ENCODE measurements at places on chromosomes 3 and 15.

GRCh38 chr3:131216330-131216729, 165.2 kb upstream of the NUDT16 start:
- no peak for DNase-seq

- DNase-seq, result no peak
Observed at GRCh38 chr3:99863588-99863987, 45.9 kb downstream of the CMSS1 start.

DNA sequence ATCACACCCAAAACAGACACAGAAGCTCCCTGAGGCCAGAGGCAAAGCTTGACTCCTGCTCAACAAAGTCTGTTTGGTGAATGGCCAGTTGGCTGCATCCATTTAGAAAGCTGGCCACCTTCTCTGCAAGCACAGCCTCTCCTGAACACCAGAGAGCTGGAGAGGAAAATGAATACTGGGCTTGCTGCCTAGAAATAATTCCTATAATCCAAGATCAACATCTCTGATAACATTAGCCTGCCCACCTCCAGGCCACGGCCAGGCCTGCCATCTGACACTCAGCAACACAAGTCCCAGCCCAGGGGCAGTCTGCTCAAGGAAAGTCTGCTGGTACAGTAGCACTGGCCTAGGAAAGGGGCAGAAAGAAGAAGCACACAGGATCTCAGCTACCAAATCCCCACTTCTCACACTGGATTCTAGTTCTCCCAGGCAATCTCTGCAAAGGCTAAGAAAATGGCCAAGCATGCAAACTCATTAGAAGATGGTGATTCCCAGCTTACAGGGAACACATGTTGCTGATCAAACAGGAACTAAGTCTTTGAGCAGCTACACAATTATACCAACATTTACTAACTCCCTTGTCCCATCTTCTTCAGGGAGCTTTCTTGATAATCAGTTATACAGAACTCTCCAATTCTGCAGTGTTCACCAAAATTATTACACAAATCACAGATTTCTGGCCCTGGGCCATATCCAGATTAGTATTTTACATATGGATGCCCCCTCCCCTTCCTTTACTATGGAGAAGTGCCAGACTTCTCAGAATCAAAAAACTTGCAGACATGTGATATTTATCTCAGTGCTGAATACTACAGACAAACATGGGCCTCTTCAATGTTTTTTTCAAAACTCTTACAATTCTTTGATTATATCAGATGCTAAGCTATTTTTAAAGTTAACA, 9.9 kb downstream of the TBC1D2B start:
- DNase-seq, result peak; percentile 85

DNA sequence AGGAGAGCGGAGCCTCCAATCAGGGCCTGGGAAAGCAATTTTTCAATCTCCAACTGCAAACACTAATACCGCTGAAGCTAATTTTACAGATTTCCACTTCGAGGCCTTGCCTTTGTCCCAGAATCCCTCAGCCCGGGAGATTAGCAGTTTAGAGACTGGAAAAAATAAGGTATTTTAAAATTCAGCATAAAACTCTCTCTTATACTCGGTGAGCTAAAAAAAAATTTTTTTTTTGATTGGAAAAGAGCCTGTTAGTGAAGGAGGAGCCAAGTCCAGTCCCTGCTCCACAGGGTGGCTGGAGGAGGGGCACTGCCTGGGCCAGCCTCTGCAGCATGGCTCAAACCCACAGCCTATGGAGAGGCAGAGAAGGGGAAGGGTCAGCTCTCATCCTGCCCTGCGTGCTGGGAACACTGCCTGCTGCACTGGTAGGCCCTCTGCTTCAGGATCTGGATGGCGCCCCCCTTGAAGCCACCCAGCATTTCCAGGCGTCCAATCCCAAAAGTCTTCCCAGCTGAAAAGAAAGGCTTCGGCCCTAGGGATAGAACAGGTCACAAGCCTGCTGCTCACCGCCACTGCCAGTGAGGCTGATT, 48.9 kb downstream of the CACNA2D2 start:
- no peak for DNase-seq

GRCh38 chr3:7630925-7631324, 770.0 kb downstream of the GRM7 start:
- DNase-seq, result no peak

- peak; percentile 27 for DNase-seq
Observed at GRCh38 chr3:38782148-38782547, 33.9 kb downstream of the SCN10A start.

- DNase-seq, result no peak
Observed at GRCh38 chr15:48675436-48675835, 29.9 kb upstream of the FBN1 start.

- no peak for DNase-seq
Observed at GRCh38 chr15:95687061-95687460, 643.4 kb upstream of the NR2F2 start.

GRCh38 chr15:38254051-38254883, 1.6 kb downstream of the SPRED1 start:
- DNase-seq, result peak; percentile 86

DNA sequence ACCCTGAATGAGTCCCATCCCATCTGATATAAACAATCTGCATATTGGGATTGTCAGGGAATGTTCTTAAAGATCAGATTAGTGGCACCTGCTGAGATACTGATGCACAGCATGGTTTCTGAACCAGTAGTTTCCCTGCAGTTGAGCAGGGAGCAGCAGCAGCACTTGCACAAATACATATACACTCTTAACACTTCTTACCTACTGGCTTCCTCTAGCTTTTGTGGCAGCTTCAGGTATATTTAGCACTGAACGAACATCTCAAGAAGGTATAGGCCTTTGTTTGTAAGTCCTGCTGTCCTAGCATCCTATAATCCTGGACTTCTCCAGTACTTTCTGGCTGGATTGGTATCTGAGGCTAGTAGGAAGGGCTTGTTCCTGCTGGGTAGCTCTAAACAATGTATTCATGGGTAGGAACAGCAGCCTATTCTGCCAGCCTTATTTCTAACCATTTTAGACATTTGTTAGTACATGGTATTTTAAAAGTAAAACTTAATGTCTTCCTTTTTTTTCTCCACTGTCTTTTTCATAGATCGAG, 4.5 kb downstream of the B2M start:
- DNase-seq, result no peak

DNA sequence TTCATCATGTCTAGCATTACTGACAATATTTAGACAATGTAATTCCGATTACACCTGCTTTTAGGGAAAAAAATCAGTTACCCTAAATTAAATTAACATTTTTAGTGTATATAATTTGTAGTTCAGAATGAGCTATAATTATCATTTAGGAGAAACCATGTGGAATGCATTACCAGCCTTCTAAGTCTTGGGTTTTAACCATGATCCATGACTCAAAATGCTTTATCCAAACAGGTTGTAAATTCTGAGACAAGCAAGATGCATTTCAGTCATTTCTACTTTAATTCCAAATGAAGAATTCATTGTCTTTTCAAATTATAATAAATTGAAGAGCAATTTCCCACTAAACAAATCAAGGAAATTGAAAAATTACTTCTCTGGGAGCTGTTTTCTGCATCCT, 243.7 kb upstream of the LRIG1 start:
- DNase-seq, result no peak

DNA sequence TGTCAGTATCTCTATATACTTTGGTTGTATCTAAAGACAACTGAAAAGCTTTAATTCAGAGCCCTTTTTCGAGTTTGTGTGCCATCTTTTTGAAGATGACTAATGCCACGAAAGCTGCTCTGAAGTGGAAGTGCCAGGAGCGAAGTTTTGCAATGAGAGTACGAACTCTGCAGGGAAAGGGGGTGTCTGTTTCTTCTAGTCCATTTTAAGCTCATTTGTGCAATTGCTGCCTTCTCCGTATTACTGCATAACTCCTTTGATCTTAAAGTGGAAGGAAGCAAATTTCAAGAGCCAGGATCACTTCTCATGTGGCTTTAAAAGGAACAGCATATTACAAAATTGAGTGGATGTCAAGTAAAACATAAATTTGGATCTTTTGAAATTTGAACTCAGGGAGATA, 245.3 kb downstream of the FEZF2 start:
- peak; percentile 6 for DNase-seq

GRCh38 chr3:68088636-68089035, 434.2 kb upstream of the SUCLG2 start:
- DNase-seq, result no peak

DNA sequence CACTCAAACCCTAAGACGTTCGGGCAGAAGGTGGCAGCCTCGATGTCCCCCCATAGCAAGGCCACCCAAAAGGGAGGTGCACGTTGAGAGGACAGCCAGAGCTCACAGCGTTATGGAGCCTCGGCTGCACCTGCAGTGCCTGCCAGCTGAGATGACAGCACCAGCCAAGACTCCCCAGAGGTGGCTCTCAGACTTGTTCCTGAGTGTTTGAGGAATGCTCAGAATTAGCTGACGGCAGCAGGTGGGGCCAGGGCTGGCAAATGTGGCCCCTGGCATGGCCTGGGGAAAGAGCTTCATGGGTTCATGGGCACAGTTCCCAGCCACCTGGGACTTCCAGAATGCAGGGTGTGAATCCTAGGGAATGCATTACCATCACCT, 177.8 kb downstream of the KLF13 start:
- no peak for DNase-seq

DNA sequence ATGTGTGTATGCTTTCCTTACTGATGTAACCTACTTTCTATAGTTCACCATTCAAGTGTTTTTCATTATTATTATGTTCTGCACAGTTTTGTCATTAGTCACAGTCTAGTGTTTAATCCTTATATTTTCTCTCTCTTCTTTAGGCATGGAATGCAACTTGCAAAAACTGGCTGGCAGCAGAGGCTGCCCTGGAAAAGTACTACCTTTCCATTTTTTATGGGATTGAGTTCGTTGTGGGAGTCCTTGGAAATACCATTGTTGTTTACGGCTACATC, 6.9 kb downstream of the SUCNR1 start:
- no peak for DNase-seq

GRCh38 chr3:10340046-10340445, 19.1 kb upstream of the SEC13 start:
- no peak for DNase-seq

DNA sequence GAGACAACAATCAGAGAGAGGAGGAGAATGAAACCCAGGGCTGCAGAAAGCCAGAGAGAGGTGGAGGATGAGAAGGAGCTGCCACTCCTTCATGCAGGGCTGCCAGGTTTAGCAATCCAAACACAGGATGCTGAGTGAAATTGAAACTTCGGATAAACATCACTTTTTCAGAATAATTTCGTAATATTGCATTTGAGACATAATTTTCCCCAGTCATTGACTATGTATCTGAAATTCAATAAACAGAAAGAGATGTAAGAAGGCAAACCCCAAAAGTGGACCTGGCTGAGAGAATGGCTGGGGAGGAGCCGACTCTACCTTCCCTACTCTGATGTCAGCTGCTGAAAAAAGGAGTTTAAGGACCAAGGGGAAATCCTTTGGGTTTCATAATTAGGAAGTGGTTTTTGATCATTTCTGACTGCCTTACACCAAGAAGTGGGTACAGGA, 33.8 kb downstream of the SLC9A9 start:
- no peak for DNase-seq

DNA sequence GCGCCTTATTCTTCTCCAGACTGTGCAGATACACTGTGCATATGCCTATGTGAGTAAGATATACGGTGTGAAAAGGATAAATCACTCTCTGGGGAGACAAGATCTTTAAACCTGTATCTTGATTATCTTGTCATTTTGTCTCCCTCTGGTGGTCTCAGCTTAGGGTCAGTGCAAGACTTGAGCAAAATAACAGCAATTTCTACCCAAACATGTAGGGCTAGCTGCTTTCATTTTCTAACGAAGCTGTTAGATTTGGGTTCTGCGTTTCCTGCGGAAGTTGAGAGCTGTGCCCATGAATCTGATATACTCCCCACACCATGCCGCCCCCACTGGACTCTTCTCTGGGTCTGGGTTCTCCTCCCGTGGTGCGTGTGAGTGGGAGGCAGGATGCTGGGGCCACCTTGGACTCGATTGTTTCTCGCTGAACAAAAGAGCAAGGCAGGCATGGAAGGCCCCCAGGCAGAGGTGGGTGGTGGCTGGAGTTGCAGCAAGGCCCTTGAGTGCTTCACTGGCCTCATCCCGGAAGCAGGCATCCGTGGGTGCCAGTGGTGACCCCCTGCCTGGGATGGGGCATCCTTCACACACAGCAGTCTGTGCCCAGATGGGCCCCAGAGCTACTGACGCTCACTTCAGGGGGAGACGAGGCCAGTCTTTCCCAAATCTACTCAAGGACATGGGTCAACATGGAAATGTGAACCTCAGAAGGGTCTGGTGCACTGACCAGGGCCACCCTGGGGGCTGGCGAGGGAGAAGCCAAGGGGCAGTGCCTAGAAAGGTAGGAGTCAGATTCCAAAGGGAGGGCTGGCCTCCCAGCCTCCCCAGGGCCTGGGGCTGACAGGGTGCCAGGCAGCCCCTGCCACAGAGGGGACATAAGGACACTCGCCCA, 179.6 kb downstream of the NSMCE3 start:
- DNase-seq, result no peak

DNA sequence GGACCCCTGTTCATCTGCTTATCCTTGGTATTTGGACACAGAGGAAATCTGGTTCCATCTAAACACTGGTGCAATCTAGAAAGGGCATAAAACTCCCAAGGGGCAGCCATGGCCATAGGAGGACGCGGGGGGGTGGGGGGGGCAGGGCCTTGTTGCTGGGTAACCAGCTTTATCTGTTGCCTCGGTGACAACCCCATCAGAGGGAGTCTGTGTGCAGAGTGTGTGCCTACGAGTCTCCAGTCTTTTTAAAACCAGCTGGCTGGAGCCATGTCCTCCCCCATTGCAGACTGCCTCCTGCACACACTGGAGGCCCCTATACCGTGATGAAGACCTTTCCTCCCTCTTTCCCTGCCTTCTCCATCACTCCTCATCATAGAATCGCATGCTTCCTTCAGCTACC, 26.4 kb upstream of the CORO2B start:
- DNase-seq, result no peak

DNA sequence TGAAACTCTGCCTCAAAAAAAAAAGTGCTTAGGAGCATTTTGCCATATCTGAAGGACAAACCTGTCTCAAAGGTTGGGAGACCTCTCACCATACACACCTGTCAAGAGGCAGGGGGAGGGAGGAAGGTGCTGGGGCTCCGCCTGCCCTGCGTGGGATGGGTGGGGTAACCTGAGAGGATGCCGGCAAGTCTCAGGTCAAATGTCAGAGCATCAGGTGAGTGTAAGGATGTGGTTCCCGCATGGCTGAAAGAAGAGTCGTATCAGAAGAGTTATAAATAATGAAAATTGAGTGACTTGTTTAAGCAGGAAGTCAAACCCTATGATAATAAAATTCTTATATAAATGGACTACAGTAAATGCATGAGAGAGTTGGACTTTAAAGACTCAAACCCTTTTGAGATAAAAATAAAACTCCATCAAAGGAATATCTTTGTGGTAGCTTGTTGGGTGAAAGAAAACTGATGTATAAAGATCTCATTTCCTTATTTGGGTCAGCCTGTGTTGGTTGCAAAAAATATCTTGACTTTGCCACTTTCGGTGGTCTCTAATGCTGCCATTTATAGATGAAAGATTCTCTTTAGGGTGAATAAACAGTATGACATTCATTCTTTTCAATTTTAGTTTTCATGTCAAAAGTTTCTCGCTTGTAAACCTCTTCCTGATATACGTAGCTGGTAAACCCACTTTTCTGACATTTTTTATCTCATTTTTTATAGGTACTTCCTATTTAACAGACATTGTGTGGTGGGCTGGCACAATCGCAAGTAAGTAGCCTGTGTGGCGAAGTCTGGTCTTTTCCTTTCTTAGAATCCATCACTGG, 23.8 kb downstream of the NIPA1 start:
- DNase-seq, result no peak
